Stimulated activated CD8-positive, alpha-beta memory T cell treated with anti-CD3 and anti-CD28 coated beads, Interleukin-4, amount 100 ng/mL, for 4 hours (primary cell): ENCODE measurements at places on chromosomes 1 and 21.

- no peak for DNase-seq
These were observed 18.3 kb upstream of the PLEKHA6 start for GRCh38 chr1:204377800-204378668.

DNA sequence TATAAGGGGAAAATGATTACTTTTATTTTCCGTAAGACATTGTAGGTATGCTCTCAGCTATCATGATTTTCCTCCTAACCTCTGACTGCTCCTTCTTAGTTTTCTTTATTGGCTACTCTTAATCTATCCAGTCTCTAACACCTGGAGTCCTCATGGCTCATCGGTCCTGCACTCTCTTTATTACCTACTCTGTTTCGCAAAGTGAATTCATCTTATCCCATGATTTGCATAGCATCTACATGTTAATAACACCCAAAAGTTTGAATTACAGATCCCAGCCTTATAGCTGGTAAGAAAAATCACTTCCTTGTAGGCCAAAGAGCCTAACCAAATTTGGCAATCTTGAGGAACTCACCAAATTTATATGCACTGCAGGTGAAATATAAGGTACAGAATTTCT is 136.3 kb downstream of the CDC42BPA start:
- DNase-seq, result no peak

DNA sequence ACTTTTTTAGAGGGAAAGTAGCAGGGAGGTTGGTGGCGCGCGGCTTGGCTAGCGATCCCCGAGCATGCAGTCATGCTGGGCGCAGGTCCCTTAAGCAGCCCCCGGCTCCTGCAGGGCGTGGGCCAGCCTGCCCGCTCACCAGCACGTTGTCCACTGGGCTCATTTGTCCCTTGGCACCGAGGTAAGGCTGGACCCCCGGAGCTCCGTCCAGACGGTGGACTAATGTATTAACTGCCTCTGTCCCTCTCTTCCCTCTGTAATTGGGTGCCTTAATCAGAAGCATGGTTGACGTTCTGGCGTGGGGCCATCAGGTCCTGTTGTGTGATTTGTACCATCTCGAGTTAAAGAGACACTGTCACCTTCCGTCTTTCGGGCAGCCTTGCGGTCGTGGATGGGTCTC is 17.7 kb downstream of the TMEM201 start:
- no peak for DNase-seq

- no peak for DNase-seq
These were observed 741 bp downstream of the DUSP10 start for GRCh38 chr1:221740993-221741702.
